Stimulated activated CD4-positive, alpha-beta T cell treated with anti-CD3 and anti-CD28 coated beads, TNF-alpha, amount 100 ng/mL, for 24 hours (primary cell): ENCODE measurements at places on chromosomes 5 and 9.

DNA sequence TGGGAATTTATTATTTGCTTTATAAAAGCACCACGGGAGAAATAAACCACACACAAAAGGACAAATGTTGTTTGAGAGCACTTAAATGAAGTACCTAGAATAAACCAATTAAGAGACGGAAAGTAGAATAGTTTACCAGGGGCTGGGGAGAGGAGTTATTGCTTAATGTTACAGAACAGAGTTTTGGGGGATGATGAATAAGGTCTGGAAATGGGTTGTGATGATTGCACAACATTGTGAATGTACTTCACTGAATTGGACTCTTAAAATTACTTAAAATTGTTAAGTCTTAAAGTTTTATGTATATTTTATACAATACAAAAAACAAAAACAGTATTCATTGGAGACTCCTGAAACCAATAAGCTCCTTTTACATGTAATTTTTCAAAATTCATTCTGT lies 1.5 kb downstream of the ZBTB43 start:
- no peak for DNase-seq

DNA sequence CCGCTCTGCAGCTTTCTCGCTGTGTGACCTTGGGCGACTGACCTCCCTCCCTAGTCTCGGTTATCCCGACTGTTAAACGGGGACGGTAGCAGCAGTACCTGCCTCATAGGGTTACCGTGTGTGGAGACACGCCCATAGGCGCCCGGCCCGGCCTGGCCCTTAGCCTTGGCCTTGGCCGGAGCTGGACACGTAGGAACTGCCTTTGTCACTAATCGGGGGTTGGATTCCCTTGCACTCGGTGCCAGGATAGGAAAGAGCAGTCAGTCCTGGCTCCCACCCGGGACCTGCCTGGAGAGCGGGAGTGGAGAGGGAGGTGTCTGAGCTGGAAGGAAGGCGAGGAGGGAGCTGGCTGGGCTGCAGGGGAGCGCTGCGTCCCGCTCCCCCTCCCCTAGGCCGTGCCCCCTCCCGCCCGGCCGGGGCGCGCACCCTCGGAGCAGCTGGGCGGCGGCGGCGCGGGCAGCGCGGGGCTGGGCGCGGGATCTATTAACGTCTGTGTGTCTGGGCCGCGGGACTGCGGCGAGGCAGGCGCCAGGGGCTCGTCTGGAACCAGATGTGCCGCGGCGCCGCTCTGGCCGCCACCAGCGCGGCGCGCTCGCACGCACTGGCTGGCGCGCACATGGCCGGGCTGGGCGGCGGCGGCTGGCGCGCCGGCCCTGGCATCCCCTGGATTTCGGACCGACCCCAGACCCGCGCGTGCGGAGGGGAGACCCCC lies 31.7 kb downstream of the PRRX2 start:
- DNase-seq: no peak

- DNase-seq: no peak
Measured at GRCh38 chr9:18928711-18929110, 104.3 kb downstream of the SAXO1 start.

GRCh38 chr5:143308731-143309130 lies 94.8 kb downstream of the NR3C1 start:
- DNase-seq: no peak

DNA sequence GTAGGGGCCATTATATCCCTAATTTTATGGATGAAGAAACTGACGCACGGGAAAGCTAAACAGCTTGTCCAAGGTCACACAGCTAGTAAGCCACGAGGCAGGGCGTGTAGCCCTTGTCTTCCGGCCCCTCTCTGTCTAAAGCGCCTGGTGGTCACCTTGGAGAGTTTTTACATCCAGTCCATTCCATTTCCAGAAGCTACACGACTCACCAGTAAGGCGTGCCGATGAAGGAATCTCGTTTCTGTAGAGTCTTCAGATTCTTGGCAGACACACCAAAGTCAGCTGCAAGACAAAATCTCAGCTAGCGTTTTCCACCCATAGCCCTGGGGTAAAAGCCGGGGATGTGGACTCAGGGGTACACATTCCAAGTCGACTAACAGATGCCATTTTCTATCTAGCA lies 80.5 kb downstream of the STK10 start:
- DNase-seq: no peak

DNA sequence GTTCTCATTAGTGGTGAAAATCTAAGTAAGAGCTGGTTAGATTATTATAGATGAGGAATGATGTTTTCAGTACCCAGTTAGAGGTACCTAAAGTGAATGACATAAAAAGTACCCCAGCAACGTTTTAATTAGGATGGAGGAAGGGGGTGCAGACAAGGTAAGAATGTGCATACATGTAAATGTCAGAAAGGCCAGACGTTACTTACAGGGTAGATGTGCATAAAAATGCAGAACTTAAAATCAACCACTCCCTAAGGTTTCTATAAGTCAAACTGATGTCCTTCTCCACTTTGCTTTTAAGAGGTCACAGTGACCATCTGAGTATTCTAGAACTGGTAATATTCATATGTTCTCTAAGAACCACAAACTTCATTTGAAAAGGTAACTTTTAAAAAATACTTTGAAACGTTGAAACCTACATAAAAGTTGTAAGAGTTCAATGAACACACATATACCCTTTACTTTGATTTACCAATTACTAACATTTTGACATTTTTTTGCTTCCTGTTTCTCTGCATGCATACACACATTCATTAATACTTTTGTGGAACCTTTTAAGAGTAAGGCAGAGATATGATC lies 18.8 kb downstream of the ACTL7A start:
- DNase-seq: no peak

- DNase-seq: no peak
Measured at GRCh38 chr9:132630811-132631210, 39.0 kb downstream of the DDX31 start.

DNA sequence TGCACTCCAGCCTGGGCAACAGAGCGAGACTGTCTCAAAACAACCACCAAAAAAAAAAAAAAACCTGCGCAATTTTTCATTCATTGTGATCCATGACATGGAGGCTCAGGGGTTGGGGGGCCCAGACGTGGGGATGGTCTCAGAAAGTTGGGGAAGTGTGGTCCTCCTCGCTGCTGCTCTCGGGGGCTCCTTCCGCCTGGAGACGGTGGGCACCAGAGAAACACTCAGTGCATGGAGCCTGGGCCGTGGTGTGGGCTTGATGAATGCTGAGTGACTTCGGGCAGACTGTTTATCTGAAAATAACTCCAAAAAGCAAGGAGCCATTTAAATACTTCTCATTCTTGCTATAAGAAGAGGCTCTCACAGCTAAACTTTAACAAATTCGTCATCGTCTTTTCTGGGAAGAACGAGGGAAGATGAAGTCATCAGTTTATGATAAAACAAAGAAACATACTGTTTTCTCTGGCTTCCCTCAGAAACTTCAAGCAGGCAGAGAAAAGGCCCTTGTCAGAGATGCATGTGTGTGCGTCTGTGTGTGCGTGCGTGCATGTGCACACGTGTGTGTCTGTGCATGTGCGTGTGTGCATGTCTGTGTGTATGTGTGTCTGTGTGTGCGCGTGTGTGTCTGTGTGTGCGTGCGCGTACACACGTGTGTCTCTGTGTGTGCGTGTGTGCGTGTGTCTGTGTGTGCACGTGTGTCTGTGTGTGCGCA lies 35.0 kb downstream of the RASGEF1C start:
- DNase-seq: no peak

DNA sequence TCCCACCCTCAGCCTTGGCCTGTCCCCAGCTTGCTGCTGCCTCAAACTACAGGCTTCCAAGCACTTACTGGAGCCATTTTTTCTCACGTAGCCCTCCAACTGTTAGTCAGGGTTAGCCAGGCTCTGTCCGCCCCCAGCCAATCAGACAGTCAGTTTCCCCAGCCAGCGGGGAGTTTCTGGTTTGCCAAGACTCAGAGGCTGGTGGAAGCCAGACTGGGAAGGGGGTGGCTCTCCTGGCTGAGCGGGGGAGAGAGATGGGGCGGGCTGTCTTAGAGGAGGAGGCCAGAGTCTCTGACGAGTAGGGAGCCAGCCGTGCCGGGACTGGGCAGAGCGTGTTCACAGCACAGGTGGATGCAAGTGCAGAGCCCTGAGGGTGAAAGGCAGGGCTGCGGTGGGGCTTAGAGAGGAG lies 15.3 kb downstream of the PROP1 start:
- DNase-seq: no peak
